ENCODE measurements at places on chromosomes 3 and 15.

GRCh38 chr15:69342460-69343076, 43.9 kb downstream of the PAQR5 start:
- DNase-seq, result no peak

GRCh38 chr3:77459926-77460325, 420.0 kb downstream of the ROBO2 start:
- DNase-seq, result no peak

DNA sequence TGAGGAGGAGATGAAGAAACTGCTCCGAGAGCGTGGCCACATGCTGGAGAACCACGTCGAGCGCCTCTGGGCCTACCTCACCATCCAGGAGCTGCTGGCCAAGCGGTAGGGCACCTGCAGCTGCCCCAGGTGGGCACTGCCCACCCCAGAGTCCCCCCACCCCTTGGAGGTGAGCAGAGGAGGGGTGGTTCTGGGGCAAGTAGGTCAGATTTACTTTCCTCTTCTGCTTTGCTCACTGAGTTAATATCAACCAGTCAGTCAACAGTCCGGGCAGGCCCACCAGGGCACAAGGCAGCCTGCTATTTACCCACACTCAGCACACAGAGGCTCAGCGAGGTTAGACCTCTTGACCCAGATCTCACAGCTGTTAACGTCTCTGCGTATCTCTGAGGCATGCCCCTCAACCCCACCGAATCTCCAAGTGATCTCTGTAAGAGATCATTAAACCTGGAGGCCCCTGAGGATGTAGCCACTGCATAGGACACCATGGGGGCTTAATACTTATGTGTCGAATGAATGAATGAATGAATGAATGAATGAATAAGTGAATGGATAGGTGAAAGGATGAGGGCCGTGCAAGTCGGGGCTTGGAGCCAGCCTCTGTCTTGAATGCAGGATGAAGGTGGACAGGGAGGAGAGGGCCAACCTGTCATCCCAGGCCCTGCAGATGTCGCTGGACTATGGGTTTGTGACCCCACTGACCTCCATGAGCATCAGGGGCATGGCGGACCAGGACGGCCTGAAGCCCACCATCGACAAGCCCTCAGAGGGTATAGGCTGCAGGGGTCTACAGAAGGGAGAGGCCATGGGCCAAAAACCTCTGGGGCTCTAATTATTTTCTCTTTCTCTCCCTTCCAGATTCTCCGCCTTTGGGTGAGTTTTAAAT, 8.0 kb upstream of the ITIH3 start:
- DNase-seq, result no peak

GRCh38 chr15:40941528-40942336, 11.5 kb upstream of the CHAC1 start:
- peak; percentile 72 for DNase-seq

GRCh38 chr3:66270701-66271100, 49.9 kb downstream of the SLC25A26 start:
- no peak for DNase-seq

DNA sequence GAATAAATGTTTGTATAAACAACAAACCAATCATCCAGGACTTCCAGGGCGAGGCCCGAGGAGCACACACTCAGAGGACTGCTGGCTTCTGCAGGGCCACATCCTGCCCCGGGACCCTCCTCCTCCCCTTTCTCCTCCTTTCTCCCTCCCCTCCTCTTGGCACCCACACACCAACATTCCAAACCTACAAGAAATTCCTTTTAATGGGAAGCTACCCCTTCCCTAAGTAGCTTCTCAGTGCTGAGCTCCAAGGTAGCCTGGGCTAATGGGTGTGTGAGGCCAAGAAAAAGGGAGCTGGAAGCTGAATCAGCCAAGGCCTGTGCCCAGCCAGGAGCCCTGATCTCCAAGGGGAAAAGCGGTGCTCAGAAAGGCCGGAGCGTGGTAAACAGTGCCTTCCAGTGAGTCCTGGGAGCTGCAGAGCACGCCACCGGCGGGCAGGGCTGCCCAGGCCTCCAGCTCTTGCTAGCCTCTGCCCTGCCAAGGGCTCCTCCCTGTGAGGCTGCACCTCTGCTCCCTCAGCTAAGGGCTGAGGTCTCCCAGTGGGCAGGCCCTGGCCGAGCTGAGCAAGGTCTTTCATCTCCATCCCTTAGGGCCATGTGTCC, 3.9 kb downstream of the ITIH3 start:
- no peak for DNase-seq

GRCh38 chr3:25582242-25582641, 82.5 kb downstream of the TOP2B start:
- no peak for DNase-seq

DNA sequence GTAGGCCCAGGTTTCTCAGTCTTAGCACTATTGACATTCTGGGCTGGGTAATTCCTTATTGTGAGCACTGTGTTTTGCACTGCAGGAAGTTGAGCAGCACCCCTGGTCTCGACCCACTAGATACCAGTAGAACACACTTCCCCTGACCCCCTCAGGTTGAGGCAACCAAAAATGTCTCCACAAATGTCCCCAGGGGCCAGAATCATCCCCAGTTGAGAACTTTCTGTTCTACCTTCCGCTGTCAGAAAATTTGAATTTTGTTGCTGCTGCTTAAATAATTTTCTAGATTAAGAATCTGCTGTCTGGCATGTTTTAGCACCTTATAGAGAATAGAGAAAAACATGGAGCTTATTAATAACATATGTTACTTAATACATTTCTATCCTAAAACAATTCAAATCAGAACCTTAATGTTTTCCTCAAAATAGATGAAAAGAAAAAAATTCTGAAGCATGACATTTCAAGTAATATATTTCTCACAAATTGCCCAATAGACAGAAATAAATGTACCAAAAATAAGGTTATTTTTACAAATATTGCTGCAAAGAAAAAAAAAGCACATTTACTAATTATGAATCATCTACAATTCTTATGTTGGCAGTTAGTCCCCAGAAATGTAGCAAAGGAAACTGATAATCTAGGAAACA, 13.2 kb upstream of the THRB start:
- DNase-seq, result peak; percentile 22

GRCh38 chr15:69766156-69766555, 313.5 kb downstream of the RPLP1 start:
- DNase-seq, result no peak

GRCh38 chr3:43736558-43737440, 46.1 kb downstream of the ABHD5 start:
- DNase-seq, result no peak

DNA sequence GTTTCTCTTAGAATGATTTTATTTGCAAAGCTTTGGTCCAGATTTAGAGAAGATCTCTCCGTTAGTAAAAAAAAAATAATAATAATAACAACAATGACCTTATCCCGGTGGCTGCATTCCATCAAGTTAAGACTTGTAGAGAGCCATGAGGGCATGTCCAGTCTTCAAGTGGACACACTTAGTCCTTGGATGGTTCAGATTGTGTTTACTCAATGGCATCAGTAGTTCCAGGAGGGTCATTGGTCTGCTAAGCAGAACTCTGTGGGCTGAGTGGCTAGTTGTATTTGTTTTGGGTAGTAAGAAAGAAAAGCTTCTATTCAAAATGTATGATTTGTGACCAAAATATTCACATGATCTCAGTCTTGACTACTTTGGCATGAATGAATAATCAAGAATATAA, 116.3 kb upstream of the UBE2E2 start:
- DNase-seq, result no peak

Data from CD4-positive, alpha-beta T cell treated with Interleukin-15 for 1 hour (primary cell).